ENCODE measurements at places on chromosomes 13 and 19.

DNA sequence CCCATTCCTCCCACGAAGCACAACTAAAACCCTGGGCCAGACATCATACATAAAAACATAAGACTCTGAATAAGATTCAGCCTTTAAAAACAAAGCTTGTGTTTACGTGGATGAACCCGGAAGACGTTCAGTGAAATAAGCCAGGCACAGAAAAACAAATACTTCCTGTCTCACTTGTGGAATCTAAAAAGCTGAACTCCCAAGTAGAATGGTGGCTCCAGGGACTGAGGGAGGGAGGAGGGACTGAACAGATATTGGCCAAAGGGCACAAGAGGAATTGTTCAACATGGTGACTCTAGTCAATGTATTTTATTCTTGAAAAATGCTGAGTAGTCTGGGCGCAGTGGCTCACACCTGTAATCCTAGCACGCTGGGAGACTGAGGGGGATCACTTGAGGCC lies 35.7 kb upstream of the TPM4 start:
- no peak for DNase-seq

GRCh38 chr13:98856983-98857382 lies 104.5 kb upstream of the SLC15A1 start:
- DNase-seq, result no peak

GRCh38 chr13:38766799-38767198 lies 79.9 kb downstream of the FREM2 start:
- no peak for DNase-seq

- no peak for DNase-seq
Measured at GRCh38 chr19:7734220-7735203, 2.6 kb upstream of the CLEC4G start.

DNA sequence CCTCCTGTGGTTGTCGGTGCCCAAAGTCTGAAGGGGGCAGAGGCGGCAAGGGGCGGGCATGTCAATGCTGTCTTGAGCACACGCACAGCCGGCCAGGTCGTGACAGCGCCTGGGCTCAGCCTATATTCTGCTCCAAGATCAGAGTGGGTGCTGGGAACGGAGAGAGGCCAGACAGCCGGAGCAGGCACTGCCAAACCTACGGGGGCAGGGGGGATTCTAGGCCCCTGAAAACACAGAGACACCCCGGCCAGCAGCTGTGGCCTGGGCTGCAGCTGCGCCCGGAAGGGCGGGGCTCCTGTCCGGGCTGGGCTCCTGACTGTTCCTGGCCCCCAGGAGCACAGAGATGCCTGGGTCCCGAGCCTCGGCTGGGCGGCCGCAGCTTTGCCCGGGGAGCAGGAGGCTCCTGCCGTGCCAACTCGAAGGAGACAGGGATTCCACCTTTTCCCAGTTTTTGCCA lies 2662.9 kb upstream of the PCDH20 start:
- DNase-seq, result no peak

- no peak for DNase-seq
Measured at GRCh38 chr13:46097663-46098062, 7.2 kb downstream of the CPB2 start.

- DNase-seq, result no peak
Measured at GRCh38 chr13:81406639-81407292, 1065.8 kb upstream of the SPRY2 start.

DNA sequence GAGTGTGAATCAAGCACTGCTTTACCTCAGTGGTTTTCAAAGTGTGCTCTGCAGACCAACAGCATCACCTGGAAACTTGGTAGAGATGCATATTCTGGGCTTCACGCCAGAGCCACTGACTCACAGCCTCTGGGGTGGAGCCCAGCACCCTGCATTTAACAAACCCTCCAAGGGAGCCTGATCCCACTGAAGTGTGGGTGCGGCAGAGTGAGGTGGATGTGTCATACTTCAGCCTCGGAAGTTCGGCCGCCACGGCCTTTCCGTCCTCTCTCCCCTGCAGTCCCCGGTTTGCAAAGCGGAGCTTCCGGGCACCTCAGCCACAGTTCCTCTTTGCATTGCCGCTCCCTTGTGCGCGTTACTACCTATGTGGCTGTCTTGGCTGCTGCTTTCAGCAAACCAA lies 33.3 kb upstream of the MICU2 start:
- no peak for DNase-seq

- no peak for DNase-seq
Measured at GRCh38 chr19:6674868-6675305, 4.9 kb upstream of the TNFSF14 start.

GRCh38 chr13:91142572-91142971 lies 204.9 kb upstream of the MIR17HG start:
- DNase-seq, result no peak

Measured in NCI-H2171 (cell line).